Right ventricle myocardium inferior (tissue), 1 donor: ENCODE measurements at places on chromosomes 6 and 20.

DNA sequence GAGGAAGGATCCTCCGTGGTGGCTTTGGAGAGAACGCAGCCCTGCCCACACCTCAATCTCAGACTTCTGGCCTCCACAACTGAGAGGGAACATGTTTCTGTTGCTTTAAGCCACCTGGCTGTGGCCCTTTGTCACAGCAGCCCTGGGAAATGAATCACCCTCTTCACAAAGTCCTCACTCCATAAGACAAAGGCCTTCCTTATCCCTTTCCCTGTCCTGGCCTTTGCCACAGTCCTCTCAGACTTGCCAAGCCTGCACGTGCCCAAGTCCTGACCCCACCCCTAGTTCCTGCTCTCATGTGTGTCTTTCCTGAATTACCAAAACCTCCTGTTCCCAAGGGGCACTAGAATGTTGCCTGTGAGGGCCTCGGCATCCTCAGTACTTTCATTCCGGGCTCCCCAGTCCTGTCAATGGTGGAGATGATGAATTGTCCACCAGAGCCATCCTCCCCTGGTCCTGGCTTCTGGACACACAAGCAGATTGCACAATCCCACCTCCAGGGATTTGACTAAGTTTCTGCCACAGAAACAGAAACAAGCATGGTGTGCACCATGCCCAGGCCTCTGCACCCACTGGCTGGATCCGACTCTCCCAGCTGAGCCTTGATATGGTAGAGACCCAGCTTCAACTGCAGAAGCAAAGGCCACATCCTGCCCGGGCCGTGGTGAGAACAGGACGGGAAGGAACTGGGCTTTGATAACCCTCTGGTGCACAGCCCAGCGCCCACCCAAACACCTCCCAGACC is 232.6 kb upstream of the PDE10A start:
- no peak for DNase-seq

GRCh38 chr20:34637245-34638038 is 39.5 kb downstream of the PIGU start:
- DNase-seq, result no peak

DNA sequence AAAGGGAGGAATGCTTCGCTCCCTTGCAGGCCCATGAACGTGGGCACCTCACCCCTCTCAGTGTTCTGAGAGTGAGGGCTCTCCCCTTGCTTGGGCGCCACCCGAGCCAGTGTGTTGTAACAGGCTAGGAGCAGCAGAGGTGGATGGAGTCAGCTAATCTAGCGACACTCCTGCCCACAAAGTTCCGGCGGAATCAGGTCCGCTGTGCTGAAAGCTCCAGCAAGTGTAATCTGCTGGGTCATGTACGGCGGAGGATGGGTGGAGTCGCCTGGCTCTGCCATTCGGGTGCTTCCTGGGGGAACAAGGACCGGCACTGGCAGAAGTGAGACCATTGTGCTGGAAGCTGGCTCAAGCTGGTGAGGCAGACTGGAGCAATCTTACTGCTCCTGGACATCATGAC is 1310.1 kb downstream of the EPHA7 start:
- DNase-seq, result no peak

DNA sequence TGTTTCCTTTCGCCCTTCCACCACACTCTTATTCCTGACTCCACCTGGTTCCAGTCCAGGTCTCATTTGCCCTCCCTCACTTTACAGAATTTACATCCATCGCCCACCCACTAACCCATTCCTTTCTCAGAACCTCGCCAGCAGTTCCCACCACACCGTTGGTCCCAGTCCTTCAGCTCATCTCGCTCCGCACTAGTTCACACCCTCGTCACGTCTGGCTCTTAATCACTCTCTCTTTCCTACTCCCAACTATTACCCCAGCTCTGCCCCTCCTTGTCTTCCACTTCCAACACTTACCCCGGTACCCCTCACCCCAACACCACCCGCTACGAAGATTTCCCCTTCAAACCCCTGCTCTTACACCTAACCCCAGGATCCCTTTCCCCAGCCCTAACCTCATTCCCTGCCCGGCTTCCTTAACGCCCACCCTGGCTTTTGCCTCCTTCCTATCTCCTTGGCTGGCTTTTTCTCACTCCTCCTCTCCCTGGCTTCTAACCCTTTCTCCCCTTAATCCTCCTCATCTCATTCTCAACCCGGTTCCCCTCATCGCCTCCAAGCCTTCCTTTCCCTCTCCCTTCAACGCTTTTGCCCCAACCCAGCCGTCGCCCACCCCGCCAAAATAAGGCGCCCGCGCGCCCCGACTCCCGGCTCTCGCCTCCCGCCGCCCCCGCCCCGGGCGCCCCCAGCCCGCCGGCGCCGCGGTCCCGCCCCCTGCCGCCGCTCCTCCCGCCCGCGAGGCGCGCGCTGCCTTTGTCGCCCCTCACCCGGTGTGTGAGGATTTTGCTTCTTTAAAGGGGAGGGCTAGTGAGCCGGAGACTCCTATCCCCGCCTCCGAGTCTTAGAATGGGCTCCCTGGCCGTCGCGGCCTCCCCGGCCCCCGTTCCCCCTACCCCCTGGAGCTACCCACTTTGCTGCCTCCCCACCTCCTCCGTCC is 542 bp downstream of the USP49 start:
- no peak for DNase-seq

GRCh38 chr20:51600016-51600420 is 57.5 kb upstream of the NFATC2 start:
- DNase-seq, result no peak

GRCh38 chr6:90468080-90468479 is 118.8 kb downstream of the MAP3K7 start:
- DNase-seq, result no peak

- DNase-seq, result no peak
Measured at GRCh38 chr20:10467681-10468339, 32.7 kb downstream of the SLX4IP start.

- no peak for DNase-seq
Measured at GRCh38 chr6:25263657-25264056, 15.5 kb upstream of the CARMIL1 start.

- DNase-seq, result peak; percentile 16
Measured at GRCh38 chr20:61935926-61936700, 129.6 kb downstream of the TAF4 start.

DNA sequence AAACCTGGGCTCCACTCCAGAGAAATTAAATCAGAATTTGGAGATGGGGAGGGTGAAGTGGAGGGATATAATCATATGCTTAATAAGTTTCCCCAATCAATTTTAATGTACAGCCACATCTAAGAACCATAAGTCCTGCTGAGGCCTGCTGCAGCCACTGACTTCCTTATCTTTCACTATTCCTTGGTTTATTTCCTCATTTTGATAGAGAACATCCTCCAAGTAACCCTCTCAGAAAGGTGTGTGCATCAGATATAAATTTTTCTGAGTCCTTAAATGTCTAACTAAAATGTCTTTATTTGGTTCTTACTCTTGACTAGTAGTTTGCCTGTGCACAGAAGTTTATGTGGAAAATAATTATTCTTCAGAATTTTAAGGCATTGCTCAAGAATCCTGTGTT is 23.7 kb upstream of the SIRT5 start:
- no peak for DNase-seq

DNA sequence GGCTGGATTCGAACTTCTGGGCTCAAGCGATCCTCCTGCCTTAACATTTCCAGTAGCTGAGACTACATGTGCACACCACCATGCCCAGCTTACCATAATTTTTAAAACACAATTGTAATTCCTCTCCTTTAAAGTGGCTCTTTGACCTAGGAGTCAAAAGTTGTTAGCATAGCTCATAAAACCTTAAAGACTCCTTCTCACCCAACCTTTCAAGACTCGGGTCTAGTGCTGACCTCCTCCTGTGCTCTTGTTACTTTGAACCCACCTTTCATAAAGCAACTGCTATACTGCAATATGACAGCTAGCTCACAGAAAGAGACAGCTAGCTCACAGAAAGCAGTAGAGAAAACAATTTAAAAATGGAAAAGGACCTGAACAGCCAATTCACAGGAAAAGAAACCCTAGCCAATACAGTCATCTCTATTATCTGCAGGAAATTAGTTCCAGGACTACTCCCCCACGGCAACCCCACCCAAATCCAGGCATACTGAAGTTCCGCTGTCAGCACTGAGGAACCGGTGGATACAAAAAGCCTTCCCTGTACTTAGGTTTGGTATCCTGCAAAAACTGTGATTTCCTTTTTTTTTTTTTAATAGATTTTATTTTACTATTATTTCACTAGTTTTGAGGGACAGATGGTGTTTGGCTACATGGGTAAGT is 20.3 kb downstream of the SSR1 start:
- no peak for DNase-seq

DNA sequence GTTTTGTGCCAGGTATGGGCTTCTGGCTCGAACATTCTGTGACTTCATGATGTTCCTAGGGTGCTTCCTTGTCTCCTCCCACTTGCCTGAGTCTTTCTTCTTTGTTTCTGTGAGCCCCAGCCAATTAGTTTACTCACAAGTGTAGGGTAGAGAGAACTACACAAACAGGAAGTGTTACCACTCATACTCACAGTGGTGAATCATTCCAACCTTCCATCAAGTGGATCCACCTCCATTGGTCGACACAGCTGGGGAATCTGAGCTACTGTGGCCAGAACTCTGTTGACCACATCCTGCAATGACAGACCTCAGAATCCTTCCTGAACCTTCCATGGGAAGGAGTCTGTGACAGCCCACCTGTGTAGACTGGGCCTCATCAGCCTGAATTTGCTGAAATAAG is 76.8 kb downstream of the UNC5CL start:
- no peak for DNase-seq

GRCh38 chr6:1850840-1851157 is 241.1 kb downstream of the FOXC1 start:
- DNase-seq, result no peak

- DNase-seq, result no peak
Measured at GRCh38 chr6:21201637-21202350, 391.8 kb upstream of the SOX4 start.

- DNase-seq, result no peak
Measured at GRCh38 chr6:48615041-48615440, 504.0 kb upstream of the PTCHD4 start.

DNA sequence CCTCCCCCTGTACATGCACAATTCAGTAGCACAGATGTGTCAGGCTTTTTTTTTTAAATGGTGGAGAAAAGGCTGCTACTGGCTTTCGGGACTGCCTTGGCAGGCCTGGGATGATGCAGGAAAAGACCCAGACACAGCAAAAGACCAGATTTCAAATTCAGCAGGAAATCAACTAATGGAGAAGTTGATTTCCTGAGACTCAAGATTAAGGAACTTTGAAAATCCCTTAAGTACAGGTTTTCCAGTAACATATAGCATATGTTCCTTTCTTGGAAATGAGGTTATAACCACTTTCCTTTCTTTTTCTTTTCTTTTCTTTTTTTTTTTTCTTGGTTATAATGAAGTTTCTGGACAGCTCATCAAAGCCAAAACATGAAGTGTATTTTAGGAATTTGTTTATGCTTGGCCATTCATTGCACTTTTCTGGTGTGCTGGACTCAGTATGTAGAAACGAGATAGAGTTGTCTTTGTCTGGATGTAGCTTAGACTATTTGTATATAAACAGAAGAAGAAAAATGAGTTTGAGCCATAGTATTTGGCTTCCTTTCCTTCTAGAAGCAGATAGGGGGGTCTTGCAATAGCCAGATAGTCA is 119.4 kb downstream of the SASH1 start:
- no peak for DNase-seq

DNA sequence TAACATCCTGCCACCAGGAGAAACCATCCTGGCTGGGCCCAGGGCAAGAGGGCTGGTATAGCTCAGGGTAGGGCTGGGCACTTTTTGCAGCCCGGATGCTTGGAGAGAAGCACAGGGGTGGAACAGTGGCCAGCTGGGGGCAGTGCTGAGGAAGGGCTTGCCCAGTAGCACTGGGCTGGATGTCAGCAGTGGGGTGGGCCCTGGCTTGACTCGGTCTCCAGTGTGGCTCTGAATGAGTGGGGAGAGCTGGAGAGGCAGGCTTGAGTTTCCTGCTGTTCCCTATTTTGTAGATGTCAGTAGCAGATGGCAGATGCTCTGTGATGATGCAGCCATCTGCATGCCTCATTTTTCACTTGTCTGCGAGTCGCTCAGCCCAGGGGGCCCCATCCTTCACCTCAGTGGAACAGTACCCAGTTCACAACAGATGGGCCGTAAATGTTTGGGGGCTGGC is 56.3 kb upstream of the TULP1 start:
- peak; percentile 80 for DNase-seq

- DNase-seq, result no peak
Measured at GRCh38 chr20:9311132-9311531, 203.3 kb upstream of the LAMP5 start.

DNA sequence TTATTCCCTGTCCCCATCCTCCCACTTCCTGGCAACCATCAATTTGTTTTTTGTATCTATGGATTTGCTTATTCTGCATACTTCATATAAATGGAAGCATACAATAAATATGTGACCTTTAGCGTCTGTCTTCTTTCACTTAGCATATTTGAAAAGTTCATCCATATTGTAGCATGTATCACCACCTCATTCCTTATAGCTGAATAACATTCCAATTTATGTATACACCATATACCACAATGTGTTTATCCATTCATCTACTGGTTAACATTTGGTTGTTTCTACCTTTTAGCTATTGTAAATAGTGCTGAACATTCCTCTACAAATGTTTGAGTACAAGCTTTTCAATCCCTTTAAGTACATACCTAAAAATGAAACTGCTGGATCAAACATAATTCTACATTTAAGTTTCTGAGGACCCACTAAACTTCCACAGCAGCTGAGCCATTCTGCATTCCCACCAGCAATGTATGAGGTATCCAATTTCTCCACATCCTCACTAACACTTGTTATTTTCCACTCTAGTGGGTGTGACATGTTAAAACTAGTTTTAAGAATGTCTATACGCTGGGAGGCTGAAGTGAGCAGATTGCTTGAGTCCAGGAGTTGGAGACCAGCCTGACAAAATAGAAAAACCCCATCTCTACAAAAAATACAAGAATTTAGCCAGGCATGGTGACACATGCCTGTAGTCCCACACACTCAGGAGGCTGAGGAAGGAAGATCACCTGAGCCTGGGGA is 32.9 kb downstream of the NUDT3 start:
- no peak for DNase-seq

DNA sequence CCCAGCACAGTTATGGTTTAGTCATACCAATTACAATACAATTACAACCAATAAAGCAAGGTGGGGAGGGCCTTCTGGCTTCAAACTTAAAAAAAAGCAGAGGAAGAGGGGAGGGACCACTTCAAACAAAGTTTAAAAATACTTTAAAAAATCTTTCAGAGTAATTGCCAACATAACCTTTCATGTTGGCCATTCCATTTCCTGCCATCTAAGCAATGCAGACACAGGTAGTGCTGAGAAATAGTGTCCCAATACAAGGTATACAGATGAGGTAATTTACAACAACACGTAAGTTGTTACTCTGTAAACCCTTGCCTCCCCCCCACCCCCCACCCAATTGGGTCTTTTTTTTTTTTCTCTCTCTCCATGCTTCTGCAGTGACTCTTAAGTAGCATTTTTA is 18.8 kb upstream of the TBC1D20 start:
- DNase-seq, result no peak
